A673 (cell line): ENCODE measurements at places on chromosomes 2 and 18.

DNA sequence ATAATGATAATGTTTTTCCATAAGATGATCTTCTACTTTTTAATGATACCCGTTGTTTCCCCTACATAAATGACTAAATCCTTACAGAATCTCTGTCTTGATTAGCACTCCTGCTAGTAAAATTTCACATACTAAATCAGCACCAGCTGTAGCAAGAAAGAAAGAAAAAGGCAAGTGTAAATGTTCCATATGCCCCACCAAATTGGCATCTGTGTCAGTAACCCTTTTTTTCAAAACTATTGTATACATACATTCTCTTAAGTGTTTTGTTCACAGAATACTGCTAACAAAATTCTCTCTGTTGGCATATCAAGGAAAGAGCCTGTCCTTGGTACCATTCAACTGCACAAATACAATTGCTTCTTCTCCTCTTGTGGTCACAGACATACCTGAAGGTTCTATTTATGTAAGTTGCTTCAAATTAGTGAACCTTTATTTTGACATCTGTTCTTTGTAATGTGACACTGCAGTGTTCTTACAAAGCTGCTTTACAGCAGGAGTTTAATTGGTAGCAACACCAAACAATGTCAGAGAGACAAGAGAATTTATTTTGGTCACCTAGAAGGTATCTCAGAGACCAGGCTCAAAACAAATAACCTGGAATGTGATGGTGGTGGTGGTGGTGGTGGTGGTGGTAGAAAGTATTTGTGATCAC, 641.9 kb downstream of the ZEB2 start:
- no peak for DNase-seq

GRCh38 chr2:119760237-119760955, 674 bp downstream of the PTPN4 start:
- peak; percentile 49 for DNase-seq

DNA sequence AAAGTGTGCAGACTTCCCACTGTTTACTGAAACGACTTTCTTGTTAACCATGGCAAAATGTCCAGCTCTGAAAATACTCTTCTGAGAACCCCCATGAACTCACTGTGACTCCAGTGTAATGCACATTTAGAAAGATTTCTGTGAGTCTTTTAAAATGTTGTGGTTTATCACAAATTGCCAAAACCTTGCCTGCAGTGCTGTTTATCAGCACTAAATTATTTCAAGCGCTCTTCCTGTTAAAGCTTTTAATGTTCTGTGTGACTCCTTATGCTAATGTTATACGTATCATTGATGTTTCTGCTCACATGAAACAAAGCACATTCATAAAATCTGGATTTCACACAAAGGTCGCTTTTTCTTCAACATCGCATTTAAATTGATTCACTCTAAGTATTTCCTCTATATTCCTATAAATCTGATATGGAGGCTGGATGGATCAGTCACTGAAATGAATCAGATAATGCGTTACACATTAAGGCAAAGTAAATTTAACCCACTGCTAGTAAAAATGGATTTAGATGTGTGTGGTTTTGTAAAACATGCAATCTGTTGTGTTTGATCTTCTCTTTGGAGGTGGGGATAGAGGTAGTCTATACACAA, 521.2 kb downstream of the NYAP2 start:
- peak; percentile 41 for DNase-seq

GRCh38 chr2:143183804-143184463, 54.7 kb downstream of the ARHGAP15 start:
- no peak for DNase-seq

DNA sequence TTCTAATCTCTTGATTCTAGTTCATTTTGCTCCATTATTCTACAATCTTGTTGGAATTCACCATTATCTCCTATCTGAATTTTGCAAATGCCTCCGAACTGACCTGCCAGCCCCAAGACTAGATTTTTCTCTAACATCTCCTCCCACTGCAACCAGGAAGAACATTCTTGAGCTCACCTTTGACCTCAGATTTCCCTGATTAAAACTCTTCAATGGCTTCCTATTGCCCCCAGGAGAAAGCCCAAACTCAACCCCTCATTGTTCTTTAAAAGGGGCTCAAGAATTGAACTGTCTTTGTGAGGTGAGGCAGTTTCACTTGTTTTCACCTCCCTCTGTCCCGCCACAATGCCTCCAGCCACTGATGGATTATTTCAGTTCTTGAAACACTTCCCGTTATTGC, 784.6 kb upstream of the ZEB2 start:
- DNase-seq = no peak

GRCh38 chr18:58730618-58731017, 59.4 kb downstream of the MALT1 start:
- no peak for DNase-seq
